ENCODE measurements at places on chromosomes 11 and 22.

DNA sequence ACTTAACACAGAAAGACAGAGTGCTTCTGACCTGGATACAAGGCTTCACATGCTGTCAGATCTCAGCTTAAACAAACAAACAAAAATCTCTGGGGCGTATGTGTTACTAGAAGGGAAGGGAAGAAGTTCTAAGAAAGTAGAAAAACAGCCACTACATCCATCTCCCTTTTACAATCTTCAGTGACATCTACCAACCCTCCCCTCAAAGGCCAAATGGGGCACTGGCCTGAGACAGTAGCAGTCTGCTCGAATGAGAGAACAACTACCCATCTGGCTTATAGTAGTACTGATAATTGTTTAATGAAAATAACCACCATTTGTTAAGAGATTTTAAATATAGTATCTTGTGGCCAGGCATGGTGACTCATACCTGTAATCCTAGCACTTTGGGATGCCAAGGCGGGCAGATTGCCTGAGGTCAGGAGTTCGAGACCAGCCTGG is 29.4 kb downstream of the CCDC83 start:
- DNase-seq, result no peak

DNA sequence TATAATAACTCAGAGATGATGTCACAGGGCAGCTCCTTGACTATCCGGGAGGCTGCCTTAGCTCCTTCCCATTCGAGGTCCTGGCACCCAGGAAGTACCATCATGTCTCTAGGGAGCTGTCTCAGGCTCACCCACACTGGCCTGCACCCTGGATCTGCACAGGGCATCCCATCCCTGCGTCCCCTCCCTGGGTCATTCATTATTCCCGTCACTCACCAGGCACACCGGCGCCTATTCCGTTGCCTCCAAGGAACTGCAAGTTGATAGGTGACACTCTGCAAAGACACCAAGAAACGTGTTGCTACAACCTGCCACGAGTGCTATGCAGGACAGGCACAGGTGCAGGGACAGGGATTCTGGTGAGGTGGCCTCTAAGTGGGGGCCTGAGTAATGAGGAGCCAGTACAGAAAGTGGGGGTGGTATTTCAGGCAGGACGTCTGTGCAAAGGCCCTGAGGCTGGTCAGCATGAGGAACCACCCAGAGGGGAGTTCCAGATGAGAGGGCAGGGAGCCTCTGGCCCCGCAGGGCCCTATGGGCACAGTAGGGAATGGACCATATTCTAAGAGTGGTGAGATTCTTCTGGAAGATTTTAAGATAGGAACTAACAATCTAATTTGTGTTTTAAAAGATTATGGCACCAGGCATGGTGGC is 71.6 kb upstream of the SHANK2 start:
- no peak for DNase-seq

DNA sequence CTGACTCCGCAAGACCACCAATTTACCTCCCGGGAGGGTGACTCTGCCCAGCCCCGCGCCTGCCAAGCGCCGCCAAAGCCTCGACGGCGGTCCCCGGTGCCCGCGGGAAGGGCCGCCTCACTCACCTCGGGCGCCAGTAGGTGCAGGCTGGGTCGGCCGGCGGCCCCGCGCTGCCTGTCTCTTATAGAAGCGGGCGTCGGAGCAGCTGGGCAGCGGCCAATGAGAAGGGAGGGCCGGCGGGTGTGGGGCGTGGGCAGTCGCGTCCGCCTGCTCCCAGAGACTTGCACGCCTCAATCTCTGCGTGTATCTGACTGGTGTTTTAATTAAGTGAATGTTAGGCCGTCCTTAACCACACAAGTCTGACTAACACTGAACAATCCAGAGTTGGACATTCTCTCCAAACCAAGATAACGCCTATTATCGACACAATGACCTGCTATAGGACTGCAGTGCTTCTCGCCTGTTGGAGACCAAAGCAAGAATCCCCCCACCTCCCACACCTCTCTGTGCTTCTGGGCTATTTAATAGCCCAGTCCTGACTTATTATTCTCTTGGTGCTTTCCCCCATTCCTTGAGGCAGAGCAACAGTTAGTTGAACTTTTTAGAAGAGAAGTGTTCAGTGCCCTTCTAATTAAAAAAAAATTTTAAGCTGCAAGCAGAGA is at the start of gene TPH1:
TPH1 (minus strand) TSS at position 154 of the 662 bp plus-strand sequence. CDS start 5,507 bp downstream, outside the sequence.
- DNase-seq, result peak; percentile 3

DNA sequence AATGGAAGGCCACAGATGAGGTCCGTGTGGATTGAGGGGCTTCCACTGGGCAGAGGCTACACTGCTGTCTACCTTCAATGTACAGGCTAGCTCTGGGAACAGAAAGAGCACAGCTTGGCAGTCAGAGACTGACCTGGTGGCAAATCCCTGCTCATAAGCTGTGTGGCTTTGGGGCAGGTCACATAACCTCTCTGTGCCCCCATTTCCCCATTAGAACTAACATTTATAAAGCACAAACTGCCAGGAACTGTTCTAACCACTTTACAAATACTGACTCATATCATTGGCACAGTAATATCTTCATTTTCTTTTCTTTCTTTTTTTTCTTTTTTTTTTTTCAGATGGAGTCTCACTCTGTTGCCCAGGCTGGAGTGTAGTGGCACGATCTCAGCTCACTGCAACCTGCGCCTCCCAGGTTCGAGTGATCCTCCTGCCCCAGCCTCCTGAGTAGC is 3.1 kb downstream of the FOSL1 start:
- no peak for DNase-seq

GRCh38 chr22:29032584-29032983 is 29.0 kb downstream of the C22orf31 start:
- no peak for DNase-seq

- no peak for DNase-seq
Measured at GRCh38 chr22:36768141-36768540, 7.8 kb downstream of the IFT27 start.

GRCh38 chr11:87440076-87440770 is 402.5 kb downstream of the TMEM135 start:
- no peak for DNase-seq

- DNase-seq, result no peak
Measured at GRCh38 chr11:86171627-86172026, 72.9 kb upstream of the EED start.

DNA sequence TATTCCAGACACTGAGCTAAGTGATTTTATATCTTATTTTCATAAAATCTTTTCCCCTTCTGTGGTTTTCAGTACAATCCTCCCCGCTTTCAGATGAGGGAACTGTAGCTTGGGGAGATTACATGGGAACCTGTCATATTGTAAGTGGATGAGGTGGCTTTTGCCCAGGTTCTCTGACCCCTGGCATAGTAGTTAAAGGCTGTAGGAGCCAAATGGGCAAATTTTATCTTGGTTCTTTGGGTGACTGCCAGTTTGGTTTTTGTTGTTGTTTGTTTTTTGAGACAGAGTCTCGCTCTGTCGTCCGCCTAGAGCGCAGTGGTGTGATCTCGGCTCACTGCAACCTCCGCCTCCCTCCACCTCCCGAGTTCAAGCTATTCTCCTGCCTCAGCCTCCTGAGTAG is 411.6 kb upstream of the NARS2 start:
- no peak for DNase-seq

DNA sequence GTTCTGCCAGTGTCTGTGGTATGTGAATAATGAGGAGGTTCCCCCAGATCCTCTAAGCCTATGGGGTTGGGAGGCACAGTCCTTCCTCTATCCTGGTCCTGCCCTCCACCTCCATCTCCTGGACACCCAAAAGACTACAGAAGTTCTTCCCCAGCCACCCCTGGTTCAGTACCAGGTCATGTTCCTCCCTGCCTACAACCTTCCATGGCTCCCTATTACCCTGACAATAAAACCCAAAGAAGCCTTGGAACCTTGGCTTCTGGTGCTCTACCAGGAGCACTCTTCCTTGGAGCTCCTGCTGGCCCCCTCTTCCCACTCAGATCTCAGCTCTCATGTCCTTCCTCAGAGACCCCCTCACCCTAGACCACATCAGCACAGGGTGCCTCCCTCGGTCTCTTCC is 12.9 kb downstream of the TRPM5 start:
- DNase-seq, result no peak

DNA sequence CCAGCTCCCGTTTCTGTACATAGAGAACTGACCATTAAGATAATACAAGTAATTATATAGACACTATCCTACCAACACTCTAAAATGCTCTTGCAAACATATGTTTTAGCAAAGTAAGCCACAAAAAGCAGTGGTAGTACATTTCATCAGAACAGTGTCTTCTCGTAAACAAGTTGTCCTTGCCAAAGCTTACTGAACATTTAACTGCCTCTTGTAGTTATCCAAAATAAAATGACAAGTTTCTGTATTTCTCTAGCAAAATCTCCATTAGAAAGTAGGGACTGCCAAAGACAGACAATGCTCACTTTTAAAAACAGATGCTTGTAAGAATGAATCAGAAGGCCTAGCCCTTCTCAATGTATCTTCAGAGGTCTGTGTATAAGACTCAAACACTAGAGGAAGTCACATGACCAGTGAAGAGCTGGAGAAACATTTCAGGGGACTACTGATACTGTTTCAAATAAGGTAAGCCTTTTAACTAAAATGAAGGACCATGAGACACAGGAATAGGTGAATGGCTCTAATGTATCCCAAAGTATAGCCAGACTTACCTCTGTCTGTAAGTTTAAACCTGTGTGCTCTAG is 7.8 kb upstream of the ZC3H12C start:
- no peak for DNase-seq

DNA sequence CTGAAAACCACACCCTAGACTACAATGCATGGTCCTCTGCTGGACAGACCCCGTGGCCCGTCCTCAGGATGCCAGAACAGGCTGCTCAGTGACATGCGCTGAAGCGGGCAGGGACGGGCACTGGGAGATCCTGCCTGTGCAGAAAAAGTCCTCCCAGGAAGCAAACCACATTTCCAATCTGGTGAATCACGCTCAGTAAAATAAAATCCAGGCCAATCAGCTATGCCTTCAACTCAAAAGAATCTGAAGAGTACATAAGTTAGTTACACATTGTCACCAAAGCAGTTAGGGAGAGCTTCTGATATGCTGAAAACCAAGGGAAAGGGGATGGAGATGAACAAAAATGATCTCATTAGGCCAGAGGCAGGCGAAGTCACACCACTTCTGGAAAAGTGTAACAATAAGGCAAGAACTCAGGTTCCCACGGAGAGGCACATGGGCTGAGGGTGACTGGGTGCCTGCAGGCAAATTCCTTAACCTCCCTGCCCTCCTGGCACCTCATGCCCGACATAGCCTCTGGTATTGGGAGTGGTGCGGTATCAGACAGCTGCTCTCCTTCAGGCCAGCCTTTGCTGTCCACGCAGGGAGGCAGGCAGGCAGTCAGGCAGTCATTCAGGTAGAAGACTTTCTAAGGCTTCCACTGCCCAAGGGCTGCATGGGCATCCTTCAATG is 66.4 kb downstream of the APOL5 start:
- DNase-seq, result no peak

DNA sequence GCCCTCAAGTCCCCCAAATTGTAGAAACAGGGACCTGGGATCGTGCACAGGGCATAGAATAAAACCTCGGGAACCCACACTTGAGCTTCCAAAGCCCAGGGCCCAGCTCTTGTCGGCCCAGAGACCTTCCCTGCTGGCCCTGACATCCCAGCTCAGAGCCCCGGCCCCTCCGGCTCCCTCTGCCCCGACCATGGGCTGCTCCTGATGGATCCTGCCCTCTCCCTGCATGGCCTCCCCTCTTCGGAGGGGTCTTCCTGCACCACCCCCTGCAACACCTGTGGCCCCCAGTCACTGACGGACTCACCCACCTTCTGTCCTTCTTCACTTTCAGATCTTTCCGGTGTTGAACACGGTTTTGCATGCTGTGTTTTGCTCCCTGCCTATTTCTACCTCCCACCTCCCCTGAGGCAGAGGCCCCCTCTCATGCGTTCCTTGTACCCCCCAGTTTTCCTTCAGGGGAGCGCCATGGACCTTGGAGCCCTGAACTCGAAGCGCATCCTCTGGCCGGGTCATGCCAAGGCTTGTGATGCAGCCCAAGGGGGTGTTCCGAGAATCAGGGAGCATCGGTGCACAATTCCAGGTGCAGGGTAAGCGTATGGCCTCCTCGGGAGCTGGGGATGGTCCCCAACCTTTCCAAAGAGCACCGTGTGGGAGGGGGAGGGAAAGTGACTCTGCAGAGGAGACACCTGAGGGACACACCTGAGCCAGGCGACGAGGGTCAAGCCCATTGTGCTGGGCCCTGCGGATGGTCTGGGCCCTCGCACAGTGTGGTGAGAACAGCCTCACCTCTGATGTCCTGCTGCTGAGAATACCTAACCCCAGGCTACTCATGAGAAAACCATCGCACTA is 666.4 kb downstream of the BRD1 start:
- DNase-seq, result no peak
